RKO (cell line): ENCODE measurements at places on chromosomes 2 and 18.

DNA sequence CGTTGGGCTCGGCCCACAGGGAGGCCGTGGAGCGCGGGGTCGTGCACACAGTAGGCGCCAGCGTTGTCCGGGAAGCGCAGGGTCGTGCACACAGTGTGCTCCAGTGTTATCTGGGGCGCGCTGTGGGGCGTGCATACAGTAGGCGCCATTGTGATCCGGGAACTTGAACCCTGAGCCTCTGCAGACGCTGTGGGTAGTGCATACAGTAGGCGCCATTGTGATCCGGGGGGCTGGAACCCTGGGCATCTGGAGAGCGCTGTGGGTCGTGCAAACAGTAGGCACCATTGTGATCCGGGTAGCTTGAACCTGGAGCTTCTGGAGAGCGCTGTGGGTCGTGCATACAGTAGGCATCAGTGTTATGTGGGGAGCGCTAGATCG is 793 bp downstream of the ZNF236 start:
- DNase-seq = no peak

DNA sequence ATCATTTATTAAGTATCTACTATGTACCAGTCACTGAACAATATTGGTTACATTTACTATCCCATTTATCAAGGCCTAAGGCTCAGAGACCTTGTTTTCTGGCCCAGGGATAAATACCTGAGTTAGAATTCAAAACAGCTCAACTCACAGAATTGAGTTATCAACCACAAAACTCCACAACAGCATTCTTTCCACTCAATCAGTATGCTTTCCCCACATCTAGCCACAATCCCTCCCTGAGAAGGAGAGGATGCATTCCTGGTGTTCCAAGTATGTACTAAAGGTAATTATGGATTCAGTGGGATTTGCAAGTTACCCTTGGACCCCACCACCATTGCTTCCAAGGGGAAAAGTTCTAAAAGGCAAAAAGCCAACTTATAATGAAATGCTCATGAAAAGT is 104.2 kb upstream of the PID1 start:
- DNase-seq = no peak

DNA sequence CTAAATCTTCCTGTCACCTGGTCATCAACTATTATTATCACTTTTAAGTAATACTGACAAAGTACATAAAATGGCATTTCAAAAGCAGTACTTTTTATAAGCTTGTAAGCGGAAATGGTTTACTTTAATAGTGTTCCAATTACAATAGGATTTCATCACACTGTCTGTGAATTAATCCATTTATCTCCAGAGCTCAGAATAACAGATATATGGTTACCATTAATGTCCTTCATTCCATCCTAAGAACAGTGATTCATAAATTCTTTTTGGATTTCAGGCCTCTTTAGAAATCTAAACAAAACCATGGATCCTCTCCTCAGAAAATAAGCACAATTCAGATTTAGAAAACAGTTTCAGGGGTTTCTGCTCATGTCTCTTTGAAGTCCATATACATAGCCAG is 68.4 kb downstream of the PID1 start:
- no peak for DNase-seq

DNA sequence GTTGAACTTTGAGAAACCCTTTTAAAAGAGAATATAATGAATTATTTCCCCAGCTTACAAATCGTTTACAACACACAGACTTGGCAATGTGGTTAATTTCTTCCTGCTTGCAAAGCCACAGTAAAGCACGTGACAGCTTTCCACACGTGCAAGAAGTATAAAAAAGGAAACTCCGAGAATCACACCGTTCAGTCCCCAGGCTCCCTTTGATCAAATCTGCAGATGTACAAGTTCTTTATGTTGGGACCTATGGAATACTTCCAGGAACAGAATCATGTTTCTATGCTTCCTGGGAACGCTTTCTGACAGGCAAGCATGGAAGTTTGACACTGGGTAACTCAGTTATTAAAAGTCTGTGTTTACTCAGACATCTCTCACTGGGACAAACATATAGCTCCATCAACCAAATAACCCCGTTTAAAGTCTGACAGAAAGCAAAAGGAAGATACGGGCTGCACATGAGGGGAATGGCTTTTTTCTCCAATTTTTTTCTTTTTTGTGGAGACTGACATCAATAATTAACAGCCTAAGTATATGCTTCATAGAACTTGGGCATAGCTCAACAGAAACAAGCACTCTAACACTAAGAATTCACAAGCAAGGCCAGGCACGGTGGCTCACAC is 134.8 kb downstream of the EIPR1 start:
- no peak for DNase-seq

DNA sequence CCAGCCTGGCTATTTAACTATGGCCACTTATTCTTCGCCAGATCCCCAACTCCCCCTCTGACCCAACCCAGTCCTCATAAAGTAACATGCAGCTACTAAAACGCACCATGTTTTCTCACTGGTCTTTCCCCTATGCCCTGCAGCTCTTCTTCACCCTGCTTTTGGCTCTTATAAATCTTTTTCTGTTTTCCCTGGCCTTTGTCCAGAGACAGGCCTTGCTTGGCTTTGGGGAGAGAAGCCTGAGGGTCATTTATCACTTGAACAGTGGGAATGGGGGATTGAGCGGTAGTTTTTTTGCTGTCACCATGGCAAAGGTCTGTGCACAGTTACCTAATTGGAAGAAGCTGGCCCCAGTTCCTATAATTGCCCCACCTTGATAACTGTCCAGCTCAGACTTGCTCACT is 202.9 kb upstream of the NT5C1B start:
- DNase-seq = no peak

GRCh38 chr2:187638840-187639239 is 84.6 kb upstream of the TFPI start:
- DNase-seq = no peak
